ENCODE measurements at places on chromosomes 4 and X.
A peak's percentile ranks its signal among the peaks of the same experiment; 100 is the strongest.

DNA sequence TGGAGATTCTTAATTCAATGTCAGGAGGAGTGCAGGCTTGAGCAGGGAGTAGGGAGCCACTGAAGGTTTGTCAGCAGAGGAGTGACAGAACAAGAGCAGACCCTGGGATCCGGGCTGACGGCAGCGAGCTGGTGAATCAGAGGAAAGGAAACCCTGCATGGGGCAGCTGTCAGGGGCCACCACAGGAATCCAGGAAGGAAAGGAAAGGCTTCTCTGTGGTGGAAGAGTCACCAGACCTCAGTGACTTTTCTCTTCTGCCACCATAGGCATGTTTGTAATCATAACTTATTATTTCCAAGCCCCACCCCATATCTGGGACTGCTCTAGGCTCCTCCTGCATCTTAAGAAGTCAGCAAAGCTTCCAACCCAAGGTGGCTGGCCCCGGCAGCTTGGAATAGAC lies 150.9 kb downstream of the BCOR start:
- no peak for DNase-seq

DNA sequence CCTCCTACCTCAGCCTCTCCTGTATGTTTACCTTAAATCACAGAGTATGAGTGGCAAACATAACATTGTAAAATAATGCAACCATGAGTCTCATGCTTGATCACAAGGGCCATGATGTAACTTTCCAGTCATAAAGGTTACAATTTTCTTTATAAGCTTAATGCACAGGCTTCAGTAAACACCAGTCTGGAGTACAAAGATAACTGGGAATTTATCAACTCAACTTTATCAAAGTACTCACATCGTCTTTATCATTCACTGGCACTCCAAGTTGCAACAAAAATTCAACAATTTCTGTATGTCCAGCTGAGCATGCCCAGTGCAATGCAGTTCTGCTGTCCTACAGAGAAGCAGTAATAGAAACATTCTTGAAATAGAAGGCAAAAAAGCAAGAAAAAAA lies 2.8 kb downstream of the PSMD10 start:
- no peak for DNase-seq

GRCh38 chr4:186878203-186878776 lies 154.6 kb upstream of the FAT1 start:
- DNase-seq: no peak

DNA sequence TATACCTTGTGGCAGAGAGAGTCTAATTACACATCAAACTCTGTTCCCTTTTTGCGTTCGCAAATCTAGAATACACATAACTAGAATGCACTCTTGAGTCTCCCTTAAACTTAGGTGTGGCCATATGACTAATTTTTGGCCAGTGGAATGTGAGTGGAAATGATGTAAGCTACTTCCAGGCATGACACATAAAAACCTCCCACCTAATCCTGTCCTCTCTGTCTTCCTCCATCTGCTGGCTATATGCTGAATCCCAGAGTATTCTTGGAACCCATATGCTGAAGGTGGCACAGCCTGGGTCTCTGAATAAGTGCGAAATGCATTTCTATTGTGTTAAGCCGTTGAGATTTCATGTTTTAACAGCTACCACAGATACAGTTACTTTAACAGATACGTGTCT lies 269.9 kb upstream of the NRK start:
- no peak for DNase-seq

DNA sequence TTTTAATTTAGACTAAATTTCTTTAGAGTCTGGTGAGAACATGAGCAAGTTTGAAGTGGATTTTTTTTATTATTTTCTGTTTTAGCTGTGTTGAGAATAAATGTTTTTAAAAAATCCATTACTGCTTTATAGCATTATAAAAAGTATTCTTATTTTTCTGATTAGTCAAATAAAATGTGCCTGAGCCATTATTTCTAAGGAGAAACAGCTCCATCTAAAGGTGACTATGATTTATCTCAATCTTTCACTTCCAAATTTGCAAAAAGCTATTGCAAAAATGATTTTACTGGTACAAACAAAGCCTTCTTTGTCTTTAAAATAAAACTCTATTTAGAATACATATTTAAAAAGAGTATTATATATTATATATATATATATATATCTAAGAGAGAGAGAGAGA lies 959.2 kb downstream of the FAM133A start:
- peak; percentile 39 for DNase-seq

DNA sequence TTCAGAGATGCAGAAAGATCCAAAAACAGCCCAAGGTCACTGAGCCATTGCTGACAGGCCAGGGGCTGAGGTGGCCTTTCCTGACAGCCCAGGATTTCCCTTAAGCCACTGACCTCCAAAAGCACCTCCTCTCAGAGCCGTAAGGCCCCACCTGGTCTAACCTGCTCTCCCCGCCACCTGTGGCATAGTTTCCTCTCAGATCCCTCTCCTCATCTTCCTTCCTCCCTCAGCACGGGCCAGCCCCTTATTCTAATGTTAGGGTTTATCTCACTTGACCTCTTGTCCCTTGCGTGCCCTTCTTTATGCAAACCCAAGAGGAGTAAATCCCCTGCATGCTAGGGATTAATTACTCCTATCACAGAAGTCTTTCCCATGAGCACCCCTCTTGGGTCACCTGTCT lies 113.0 kb downstream of the RBM47 start:
- no peak for DNase-seq

- DNase-seq: no peak
These were observed 156.2 kb downstream of the NPNT start for GRCh38 chr4:106051514-106051913.

- DNase-seq: no peak
These were observed 15.7 kb downstream of the HELT start for GRCh38 chr4:185033950-185034349.

DNA sequence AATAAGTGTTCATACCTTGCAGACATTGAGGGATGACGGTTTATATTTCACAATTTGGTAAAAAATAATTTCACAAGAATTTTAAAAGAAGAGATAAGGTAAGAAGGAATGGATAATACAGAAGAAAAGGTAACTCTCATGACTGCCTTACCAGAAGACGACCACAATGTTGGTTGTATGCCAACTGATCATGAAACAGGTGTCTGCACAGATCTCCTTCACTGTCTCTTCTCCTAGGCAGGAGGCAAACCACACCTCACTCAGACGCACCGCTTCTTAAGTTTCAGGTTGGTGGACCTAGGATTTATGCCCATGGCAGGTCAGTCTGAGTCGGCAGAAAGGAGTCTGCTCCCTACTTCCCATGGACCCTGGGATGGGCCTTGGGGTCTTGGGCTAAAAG lies 177.2 kb downstream of the VSIG4 start:
- DNase-seq: no peak

- DNase-seq: no peak
These were observed 133.4 kb upstream of the NAP1L5 start for GRCh38 chr4:88831031-88831430.

- no peak for DNase-seq
These were observed 1950.0 kb upstream of the IGFBP7 start for GRCh38 chr4:59060002-59060846.

GRCh38 chr4:43682551-43682950 lies 766.1 kb downstream of the KCTD8 start:
- DNase-seq: no peak

- DNase-seq: no peak
These were observed 2.9 kb upstream of the SPRY1 start for GRCh38 chr4:123393721-123394120.

- no peak for DNase-seq
These were observed 10.7 kb downstream of the PPARGC1A start for GRCh38 chr4:23878912-23879732.
